CD4-positive, alpha-beta memory T cell (primary cell): ENCODE measurements at places on chromosomes 16 and 17. TPM values are rescaled to one million over a fixed set of nuclear protein-coding genes. Genes with fewer than 3 reads are reported as not detected.

- no peak overlapping the region for H3K4me3 ChIP-seq
- H3K36me3 ChIP-seq = no peaks in the 10 kb centered on the region
- DNase-seq = no peak
- H3K27me3 ChIP-seq = no peaks in the 10 kb centered on the region
These were observed 56.9 kb upstream of the SOX9 start for GRCh38 chr17:72063756-72064450.

DNA sequence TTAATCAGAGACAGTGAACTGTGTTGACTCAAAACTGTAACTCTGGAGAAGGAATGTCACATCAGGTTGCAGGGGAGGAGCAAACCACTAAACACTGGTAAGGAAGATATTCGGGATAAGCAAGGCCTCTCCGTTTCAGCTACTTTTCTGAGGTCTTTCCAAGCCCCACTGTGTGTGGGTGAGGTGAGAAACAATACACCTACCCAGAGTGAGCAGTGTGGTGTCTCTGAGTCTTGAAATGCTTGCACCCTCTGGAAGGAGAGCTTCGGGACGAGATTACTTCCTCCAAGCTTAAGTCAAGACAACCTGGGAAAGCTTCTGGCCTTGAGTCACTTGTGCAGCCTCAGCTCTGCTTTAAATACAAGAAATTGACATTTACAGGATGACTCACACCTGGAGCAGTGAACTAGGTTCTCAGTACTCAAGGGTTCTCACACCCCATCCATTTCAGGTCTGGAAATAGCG is 2.5 kb upstream of the MAP3K14 start:
- H3K4me1 ChIP-seq = peaks cover 64% of the 10 kb centered on the region
- no peak for DNase-seq
- no peaks in the 10 kb centered on the region for H3K36me3 ChIP-seq
- no peak overlapping the region for H3K4me3 ChIP-seq

- H3K4me1 ChIP-seq = peaks cover 13% of the 10 kb centered on the region
- H3K36me3 ChIP-seq = peaks cover 6% of the 10 kb centered on the region
- no peak overlapping the region for H3K4me3 ChIP-seq
- H3K27ac ChIP-seq = no peak overlapping the region
- H3K27me3 ChIP-seq = no peaks in the 10 kb centered on the region
- no peak for DNase-seq
These were observed 18.6 kb upstream of the PITPNM3 start for GRCh38 chr17:6574687-6575595.

DNA sequence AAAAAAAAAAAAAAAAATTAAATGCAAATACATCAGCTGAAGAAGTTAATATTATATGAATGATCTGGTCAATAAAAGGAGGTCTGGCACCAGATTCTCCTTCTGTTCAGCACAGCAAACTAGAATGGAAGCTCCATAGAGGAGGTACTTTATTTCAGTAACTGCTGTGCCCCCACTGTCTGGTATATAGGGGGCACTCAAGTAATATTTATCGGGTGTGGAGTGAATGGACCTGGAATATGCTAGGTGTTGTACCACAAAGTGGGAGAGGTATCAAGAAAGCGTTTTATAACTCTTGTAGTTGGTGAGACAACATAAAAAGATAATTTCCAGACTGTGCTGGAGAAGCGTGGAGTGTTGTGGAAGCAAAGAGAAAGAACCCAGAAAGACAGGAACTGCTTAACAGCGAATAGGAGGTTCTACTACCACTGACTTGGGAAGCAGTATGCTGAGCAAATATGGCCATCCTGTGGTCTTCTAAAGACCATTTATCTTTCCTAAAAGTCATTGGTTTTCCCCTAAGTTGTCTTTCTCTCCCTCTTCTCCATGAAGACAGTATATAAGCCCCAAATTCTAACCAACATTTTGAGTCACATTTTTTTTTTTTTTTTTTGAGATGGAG is 12.2 kb upstream of the PRKCA start:
- peaks cover 21% of the 10 kb centered on the region for H3K4me1 ChIP-seq
- H3K27me3 ChIP-seq = no peaks in the 10 kb centered on the region
- no peak for DNase-seq
- H3K36me3 ChIP-seq = no peaks in the 10 kb centered on the region

DNA sequence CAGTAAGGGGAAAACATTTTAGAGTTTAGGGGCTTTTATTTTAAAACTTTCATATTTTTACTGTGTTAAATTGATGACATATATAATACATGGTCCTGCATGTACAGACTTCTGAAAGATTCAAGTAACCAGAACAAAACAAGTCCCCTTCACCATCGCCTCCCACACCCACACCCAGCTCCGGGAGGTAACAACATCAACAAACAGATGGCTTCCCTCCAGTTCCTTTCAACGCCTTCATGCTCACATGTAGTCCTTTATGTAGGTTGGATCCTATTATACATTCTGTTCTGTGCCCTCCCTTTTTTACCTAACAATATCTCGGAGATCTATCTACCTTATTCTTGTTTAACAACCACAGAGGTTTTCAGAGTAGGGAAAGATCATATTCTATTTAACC is 30.5 kb downstream of the GINS3 start:
- no peak overlapping the region for H3K4me3 ChIP-seq
- DNase-seq = no peak
- peaks cover 11% of the 10 kb centered on the region for H3K4me1 ChIP-seq
- no peaks in the 10 kb centered on the region for H3K36me3 ChIP-seq
- no peaks in the 10 kb centered on the region for H3K27me3 ChIP-seq
- H3K27ac ChIP-seq = no peak overlapping the region

- no peak overlapping the region for H3K27ac ChIP-seq
- H3K4me1 ChIP-seq = no peaks in the 10 kb centered on the region
- H3K27me3 ChIP-seq = no peaks in the 10 kb centered on the region
- H3K36me3 ChIP-seq = no peaks in the 10 kb centered on the region
- no peak for DNase-seq
These were observed 666.7 kb upstream of the GOT2 start for GRCh38 chr16:59400830-59401229.

DNA sequence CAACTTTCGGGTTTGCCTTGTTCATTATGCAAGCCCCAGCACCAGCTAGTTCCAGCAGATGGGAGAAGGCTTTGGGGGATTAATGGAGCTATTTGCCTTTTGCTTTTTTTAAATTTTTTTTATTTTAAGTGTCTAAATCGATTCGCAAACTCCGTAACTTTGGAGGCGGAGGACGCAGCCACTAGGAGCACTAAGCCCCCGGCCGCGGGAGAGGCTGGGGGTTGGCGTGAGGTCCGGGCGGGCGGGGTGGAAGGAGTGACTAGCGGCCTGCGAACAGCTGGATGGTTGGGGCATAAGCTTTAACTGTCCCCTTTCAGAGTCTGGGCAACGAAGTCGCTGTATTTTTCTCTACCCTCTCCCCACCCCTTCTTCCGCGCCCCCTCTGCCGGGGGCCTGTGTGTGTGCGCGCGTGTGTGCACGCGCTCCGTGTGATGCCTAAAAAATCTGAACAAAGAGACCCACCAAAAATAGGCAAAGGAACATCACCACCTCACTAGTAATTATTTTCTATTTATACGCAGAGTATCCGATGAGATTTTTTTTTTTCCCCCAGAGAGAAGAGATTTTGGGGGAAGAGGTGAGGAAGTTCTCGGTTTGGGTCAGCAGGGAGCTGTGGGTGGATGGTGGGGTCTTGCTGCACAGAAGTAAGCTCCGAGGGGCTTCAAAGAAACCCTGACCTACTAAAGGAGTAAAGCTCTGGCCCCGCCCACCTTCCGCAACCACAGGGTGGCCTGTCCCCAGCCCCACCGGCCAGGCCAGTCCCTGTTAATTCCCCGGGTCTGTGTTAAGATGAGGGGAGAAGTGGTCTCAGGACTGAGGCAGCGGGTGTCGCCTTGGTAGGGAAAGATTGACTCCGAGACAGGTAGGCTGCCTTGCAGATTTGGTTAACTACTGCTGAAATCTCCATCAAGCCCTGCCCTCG is 2.3 kb downstream of the SHISA9 start:
- no peaks in the 10 kb centered on the region for H3K36me3 ChIP-seq
- peaks cover 4% of the 10 kb centered on the region for H3K27me3 ChIP-seq
- no peaks in the 10 kb centered on the region for H3K4me1 ChIP-seq
- H3K4me3 ChIP-seq = no peak overlapping the region
- no peak for DNase-seq

DNA sequence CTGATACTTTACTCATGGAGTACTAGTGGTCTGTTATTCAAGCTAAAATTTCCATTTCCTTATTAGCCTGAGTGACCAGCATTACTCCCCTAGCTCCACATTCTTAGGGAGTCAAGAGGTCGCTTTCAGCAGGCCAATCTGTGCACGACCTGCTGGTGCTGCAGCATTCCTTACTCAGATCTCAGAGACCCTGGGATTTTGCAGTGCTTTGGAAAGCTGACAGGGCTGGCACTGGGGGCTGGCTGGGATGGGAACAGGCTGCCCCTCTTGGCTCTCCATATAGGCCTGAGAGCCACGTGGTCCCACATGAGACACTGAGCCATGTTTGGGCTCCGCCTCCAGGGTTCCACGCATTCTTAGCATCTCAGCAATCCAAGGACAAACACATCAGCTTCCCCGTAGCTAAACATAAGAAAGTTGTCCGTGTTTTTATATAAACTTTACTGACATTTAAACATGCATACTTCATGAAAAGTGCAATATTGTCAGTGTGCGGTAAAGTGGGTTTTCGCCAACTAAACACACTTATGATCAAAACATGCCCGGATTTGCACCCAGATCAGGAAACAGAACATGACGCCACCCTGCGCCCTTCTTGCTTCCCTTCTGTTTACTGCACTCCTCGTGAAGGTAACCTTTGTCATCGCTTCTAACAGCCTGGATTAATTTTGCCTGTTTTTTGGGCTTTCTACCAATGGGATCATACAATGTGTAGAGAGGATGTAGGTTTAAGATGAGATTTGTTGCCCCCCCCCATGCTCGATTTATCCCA is 254.5 kb upstream of the CACNG5 start:
- no peaks in the 10 kb centered on the region for H3K36me3 ChIP-seq
- H3K27me3 ChIP-seq = no peaks in the 10 kb centered on the region
- H3K27ac ChIP-seq = no peak overlapping the region
- H3K4me3 ChIP-seq = no peak overlapping the region
- peaks cover 3% of the 10 kb centered on the region for H3K4me1 ChIP-seq
- DNase-seq = no peak

DNA sequence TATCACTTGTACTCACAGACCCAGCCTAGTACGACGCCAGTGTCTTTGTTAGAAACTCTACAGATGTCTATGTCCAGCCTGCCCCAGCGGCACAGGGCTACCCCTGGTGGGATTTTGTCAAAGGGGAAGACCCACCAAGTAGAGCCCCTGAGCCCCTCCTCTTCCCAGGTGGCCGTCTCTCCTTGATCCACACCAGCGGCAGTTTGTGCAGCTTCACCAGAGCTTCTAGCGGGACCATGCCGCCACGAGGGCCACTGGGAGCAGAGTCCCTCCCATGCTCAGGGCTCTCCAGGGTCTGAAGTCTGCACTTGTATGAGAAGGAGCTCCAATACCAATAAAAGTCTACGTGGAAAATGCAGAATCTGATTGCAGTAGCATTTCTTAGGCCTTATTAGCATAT is 157.1 kb downstream of the RPTOR start:
- no peak overlapping the region for H3K4me3 ChIP-seq
- peaks cover 43% of the 10 kb centered on the region for H3K4me1 ChIP-seq
- H3K27me3 ChIP-seq = no peaks in the 10 kb centered on the region
- H3K27ac ChIP-seq = no peak overlapping the region
- no peak for DNase-seq

- H3K4me1 ChIP-seq = peaks cover 42% of the 10 kb centered on the region
- peak; percentile 50 for DNase-seq
- H3K4me3 ChIP-seq = peak overlapping the region; percentile 10
- H3K36me3 ChIP-seq = no peaks in the 10 kb centered on the region
- H3K27me3 ChIP-seq = no peaks in the 10 kb centered on the region
These were observed 4.3 kb upstream of the NAGLU start for GRCh38 chr17:42531455-42532354.

- H3K27me3 ChIP-seq = no peaks in the 10 kb centered on the region
- H3K4me3 ChIP-seq = no peak overlapping the region
- DNase-seq = no peak
- H3K36me3 ChIP-seq = no peaks in the 10 kb centered on the region
- no peak overlapping the region for H3K27ac ChIP-seq
These were observed 209.0 kb downstream of the SNX29 start for GRCh38 chr16:12185563-12185962.

- H3K4me3 ChIP-seq = no peak overlapping the region
- peaks cover 27% of the 10 kb centered on the region for H3K4me1 ChIP-seq
- no peak overlapping the region for H3K27ac ChIP-seq
- no peak for DNase-seq
- H3K27me3 ChIP-seq = no peaks in the 10 kb centered on the region
- no peaks in the 10 kb centered on the region for H3K36me3 ChIP-seq
These were observed 50.3 kb downstream of the NFAT5 start for GRCh38 chr16:69616082-69616481.

- H3K36me3 ChIP-seq = no peaks in the 10 kb centered on the region
- no peak for DNase-seq
- H3K4me1 ChIP-seq = peaks cover 36% of the 10 kb centered on the region
- no peak overlapping the region for H3K27ac ChIP-seq
These were observed 4.4 kb downstream of the APOBR start for GRCh38 chr16:28498666-28499381.

DNA sequence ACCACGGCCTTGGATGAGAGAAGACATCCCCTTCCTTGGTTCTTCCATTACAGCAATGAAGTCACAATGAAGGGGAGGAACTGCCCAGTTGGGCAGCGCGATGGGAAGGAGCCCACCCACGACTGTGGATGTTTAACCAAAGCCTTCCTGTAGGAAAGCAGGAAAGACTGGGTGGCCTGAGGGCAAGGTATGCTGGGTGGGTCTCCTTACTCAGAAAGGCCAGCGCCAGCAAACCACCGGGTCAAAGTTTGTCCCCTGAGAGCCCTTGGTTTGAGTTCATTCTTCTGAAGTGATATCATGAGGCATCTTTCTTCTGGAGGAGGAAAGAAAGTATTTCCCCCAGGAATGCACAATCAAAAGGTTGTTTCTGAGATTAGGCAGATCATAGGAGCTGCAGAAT is 105.2 kb downstream of the C16orf95 start:
- H3K27me3 ChIP-seq = no peaks in the 10 kb centered on the region
- H3K4me3 ChIP-seq = no peak overlapping the region
- no peaks in the 10 kb centered on the region for H3K4me1 ChIP-seq
- no peaks in the 10 kb centered on the region for H3K36me3 ChIP-seq

GRCh38 chr17:78184868-78185267 is 2.0 kb downstream of the TK1 start:
- no peak overlapping the region for H3K27ac ChIP-seq
- peaks cover 14% of the 10 kb centered on the region for H3K4me1 ChIP-seq
- H3K36me3 ChIP-seq = no peaks in the 10 kb centered on the region
- no peaks in the 10 kb centered on the region for H3K27me3 ChIP-seq

- H3K27me3 ChIP-seq = no peaks in the 10 kb centered on the region
- peak; percentile 88 for DNase-seq
- H3K36me3 ChIP-seq = no peaks in the 10 kb centered on the region
- H3K4me3 ChIP-seq = no peak overlapping the region
- no peak overlapping the region for H3K27ac ChIP-seq
- H3K4me1 ChIP-seq = peaks cover 9% of the 10 kb centered on the region
These were observed 17.6 kb downstream of the DUS2 start for GRCh38 chr16:68040506-68041288.

- no peak for DNase-seq
- H3K27ac ChIP-seq = no peak overlapping the region
- no peak overlapping the region for H3K4me3 ChIP-seq
- no peaks in the 10 kb centered on the region for H3K27me3 ChIP-seq
- no peaks in the 10 kb centered on the region for H3K4me1 ChIP-seq
- no peaks in the 10 kb centered on the region for H3K36me3 ChIP-seq
These were observed 844.7 kb upstream of the SOX9 start for GRCh38 chr17:71276079-71276478.

The ITPRIPL2 gene
- 0.34 TPM for polyA plus RNA-seq

The NEUROD2 gene
- 0.06 TPM for polyA plus RNA-seq

The CD300H gene
- polyA plus RNA-seq = not detected

The LPO gene
- polyA plus RNA-seq = not detected

The KRT24 gene
- not detected for polyA plus RNA-seq

The MEAK7 gene
- polyA plus RNA-seq = 3.3 TPM

The KCNAB3 gene
- not detected for polyA plus RNA-seq

The CXCL16 gene
- polyA plus RNA-seq = 3.8 TPM
